ENCODE measurements at places on chromosomes 6 and 20.

- no peak for DNase-seq
Measured at GRCh38 chr6:117191448-117191847, 73.9 kb upstream of the VGLL2 start.

DNA sequence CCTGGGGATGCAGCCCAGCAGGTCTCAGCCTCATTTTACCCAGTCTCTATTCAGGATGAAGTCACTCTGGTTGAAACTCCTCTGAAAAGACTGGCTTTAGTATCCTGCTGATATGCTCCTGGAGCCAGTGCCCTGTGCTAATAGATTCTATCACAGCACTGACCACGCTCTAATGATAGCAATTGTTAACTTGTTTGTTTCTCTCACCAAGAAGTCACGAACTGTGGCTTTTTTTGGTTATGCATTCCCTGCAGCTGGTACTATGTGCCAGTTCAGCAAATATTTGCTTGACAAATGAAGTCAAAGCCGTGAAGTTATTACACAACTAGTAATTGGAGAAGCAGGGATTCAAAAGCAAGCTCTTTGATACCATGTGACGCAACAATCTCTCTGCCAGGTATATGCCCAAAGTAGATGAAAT, 754.6 kb downstream of the KIF16B start:
- DNase-seq: no peak

GRCh38 chr20:13863244-13863643, 78.4 kb downstream of the NDUFAF5 start:
- DNase-seq: no peak

- DNase-seq: no peak
Measured at GRCh38 chr20:50417023-50417329, 93.2 kb upstream of the PTPN1 start.

DNA sequence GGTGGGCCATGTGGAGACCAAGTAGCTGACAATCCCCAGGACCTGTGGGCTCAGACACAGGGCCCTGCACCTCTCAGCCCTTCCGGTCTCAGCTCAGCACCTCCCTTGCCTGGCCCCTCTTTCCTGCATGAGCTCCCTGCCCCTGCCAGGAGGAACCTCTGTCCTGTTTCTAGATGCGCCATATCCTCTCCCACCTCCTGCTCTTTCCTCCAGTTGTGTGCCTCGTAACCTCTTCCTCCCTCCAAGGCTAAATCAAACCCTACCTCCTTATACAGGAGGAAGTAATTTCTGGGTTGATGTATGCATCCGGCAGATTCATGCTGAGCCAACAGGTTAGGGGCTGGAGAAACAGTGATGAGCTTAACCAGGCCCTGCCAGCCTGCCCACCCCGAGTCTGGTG, 30.9 kb downstream of the ITPR3 start:
- no peak for DNase-seq

- no peak for DNase-seq
Measured at GRCh38 chr20:9958693-9959092, 76.1 kb upstream of the ANKEF1 start.

All from mesothelial cell of epicardium (in vitro differentiated cells).